Stimulated activated CD8-positive, alpha-beta memory T cell treated with anti-CD3 and anti-CD28 coated beads, Interleukin-7, amount 100 ng/mL, for 24 hours (primary cell): ENCODE measurements at places on chromosomes 6 and 20.

GRCh38 chr6:97630604-97631003 is 347.6 kb upstream of the MMS22L start:
- no peak for DNase-seq

GRCh38 chr6:44674226-44675155 is 287.0 kb downstream of the CDC5L start:
- DNase-seq: no peak

DNA sequence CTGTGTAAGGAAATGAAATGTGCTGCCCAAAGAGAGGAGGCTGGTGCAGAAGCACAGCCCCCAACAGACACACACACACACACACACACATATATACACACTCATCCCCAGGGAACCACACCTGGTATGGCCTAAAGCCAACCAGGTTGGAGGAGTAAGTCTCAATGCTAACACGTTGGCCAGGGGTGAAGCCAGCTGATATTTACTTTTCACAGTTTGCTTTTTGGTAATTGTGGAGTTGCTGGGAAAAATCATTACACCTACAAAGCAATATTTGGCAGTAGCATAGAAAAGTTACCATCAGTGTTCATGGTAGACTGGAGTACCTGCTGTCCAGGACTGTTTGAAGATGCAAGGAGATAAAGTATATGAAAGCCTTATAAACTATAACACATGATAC is 50.3 kb upstream of the NAA20 start:
- no peak for DNase-seq

DNA sequence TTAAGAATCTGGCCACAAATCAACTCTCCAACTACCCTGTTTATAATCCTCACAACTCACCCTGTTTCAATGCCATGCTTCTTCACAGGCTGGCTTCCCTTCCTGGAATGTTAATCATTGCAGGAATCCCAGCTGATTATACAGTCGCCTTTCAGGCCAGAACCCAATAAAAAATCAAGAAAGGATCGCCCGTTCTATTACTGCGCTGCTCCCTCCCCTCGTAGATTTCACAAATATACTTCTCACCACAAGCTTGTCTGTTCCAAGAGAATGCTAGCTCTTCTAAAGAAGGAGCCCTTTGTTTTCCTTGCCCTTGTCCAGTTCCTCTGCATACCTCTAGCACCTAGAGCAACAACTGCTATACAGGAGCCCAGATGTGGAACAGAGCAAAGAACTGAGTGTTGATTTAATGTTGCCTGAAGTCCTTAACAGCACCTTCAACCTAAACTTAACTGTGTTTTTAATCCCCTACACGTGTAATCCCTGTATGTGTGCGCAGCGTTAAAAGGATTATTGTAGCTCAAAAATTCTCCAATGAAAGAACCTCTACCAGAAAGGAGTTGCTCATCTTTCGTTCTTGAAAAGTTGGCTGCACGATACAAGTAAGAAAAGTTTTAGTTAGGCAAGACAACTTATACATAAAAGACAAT is 988 bp downstream of the ECHDC1 start:
- DNase-seq: no peak

- DNase-seq: peak; percentile 21
Observed at GRCh38 chr20:50191065-50191543, 474 bp downstream of the CEBPB start.

GRCh38 chr20:61170496-61171320 is 81.4 kb upstream of the CDH4 start:
- no peak for DNase-seq

DNA sequence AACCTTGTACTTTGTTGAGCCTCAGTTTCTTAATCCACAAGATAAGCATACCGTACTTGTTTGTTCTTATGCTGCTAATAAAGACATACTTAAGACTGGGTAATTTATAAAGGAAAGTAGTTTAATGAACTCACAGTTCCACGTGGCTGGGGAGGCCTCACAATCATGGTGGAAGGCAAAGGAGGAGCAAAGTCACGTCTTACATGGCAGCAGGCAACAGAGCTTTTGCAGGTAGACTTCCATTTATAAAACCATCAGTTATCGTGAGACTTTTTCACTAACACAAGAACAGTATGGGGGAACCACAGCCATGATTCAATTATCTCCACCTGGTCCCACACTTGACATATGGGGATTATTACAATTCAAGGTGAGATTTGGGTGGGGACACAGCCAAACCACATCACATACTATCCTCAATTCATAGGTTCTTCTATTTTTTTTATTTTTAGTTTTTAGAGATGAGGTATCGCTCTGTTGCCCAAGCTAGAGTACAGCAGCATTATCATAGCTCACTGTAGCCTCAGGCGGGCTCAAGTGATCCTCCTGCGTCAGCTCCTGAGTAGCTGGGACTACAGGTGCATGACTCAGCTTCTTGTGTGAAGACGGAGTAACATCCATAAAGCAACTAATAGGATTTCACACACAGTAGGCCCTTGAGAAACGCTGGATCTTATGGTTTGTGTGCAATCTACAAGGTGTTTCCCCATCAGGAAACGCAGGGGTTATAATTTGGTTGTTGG is 76.7 kb upstream of the IYD start:
- no peak for DNase-seq

DNA sequence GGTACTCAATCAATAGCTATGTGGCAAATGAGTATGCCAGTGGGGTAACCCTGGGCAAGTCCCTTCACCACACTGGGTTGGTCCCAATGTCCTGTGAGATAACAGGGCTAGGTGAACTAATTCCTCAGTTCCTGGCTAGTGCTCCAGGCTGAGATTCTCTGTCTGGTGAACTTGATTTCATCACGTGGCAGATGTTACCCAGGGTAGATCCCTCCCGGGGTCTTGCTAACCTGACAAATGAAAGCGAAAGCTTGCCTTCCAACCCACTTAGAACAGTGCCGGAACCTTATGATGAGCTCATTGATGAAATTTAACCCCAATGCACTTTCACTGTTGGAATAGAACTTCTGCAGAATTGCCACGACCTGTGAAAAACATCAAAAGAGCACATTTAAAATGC is 6.6 kb upstream of the ANKRD60 start:
- DNase-seq: no peak

GRCh38 chr6:16982807-16983206 is 119.0 kb upstream of the STMND1 start:
- DNase-seq: no peak

DNA sequence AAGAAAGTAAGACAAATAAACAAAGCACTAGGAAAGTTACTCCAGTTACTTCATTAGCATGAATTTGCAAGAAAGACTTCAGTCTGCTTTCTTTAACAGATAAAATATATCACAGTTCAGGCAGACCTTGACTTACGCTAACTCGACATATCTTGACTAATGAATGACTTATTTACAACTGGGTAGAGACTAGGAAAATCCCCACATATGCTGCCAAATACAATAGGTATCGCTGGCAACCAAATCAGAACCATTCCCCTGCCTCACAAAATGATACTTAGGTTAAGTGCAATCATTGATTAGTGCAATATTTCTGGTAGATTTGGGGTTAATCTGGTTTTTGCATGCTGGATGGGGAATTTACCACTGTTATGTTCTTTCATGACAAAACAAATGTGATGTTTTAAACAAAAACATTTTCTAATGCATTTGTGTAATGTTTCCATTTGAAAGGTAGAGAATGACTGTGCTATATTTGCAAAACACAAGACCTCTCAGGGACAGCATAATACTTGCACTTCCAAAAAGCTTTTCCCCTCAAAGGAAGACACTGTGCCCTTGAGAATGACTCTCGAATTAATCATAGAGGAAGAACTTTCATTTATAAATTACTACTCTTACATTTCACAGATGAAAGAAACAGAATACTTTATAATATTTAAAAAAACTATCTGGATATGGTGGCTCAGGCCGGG is 101.6 kb downstream of the PRKN start:
- no peak for DNase-seq

DNA sequence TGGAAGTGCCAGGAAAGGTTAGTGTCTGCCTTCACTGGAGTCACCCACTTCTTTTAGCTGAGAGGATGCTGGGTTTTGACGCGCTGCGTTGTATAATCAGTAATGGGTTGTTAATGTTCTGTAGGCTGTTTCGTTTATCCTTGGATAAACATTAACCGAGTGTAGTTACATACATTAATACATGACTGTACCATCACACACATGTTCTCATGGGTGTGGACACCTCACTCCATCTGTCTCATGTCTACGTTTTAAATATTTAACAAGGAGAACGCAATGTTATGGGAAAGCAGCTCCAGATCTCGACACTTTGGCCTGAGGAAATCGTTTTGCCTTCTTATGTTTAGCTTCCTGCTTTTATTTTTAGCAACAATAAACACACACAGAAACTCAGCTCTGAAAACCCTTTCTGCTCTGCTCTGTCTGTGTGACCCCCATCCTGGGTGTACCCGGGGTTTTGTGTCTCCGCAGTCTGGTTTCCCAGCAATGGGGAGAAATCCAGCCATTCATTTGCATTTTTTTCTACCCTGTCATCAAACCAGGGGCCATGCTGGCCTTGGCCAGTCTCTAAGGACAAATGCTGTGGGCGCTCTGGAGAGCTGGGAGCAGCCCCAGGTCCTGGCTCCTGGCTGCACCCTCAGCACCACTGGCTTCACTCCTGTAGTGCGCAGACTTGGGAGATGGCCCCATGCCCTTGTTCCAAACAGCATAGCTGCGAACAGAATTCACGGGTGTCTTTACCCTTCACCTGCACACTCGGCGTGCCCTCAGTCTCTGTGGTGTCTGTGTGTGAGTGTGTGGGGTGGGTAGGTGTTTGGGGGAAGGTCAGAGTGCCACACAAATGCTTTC is 110.8 kb downstream of the ERMARD start:
- no peak for DNase-seq

- peak; percentile 54 for DNase-seq
Observed at GRCh38 chr20:40689943-40690835, 1.2 kb upstream of the MAFB start.

DNA sequence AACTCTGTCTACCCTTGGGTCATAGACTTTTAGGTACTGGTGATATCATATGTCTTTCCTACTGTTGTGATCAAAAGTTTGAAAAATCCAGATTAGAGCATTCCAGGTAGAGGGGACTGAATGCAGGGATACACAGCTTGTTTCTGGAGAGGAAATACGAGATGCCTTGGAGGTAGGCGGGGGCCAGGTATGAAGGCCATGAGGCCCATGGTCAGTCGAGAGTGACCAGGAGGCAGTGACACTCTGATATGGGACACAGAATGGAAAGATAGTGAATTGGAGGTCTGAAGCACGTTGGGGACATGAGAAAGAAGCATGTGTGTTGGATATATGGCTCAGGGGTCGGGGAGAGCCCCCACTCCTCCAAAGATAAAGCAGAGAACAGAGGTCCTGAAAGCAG is 16.1 kb upstream of the SRSF3 start:
- DNase-seq: no peak

DNA sequence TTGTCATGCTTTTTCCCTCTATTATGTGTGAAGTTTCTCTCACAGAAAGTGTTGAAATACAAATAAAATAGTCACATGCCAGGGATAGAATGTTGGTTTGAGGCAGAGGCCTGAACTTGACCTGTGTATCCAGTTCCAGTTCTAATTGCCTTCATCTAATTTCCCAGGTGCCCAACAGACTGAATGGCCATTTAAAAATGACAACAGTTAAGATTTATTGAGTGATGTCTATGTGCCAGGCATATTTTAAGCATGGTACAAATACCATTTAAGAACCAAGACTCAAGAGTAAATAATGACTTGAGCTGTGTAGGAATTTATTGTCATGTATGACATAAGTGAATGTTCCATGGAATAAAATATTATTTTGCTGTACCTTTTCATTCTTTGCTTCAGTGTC is 87.6 kb upstream of the EMILIN3 start:
- no peak for DNase-seq

- no peak for DNase-seq
Observed at GRCh38 chr20:49700411-49701185, 13.1 kb downstream of the B4GALT5 start.

- DNase-seq: no peak
Observed at GRCh38 chr20:37144856-37145404, 34.2 kb upstream of the RPN2 start.

DNA sequence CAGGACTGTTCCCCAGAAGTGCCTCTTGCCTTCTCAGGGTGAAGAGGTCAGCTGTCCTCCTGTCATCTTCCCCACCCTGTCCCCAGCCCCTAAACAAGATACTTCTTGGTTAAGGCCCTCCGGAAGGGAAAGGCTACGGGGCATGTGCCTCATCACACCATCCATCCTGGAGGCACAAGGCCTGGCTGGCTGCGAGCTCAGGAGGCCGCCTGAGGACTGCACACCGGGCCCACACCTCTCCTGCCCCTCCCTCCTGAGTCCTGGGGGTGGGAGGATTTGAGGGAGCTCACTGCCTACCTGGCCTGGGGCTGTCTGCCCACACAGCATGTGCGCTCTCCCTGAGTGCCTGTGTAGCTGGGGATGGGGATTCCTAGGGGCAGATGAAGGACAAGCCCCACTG is 9.8 kb downstream of the PI16 start:
- DNase-seq: no peak

GRCh38 chr20:17875106-17875980 is 93.3 kb downstream of the SNX5 start:
- DNase-seq: no peak

- DNase-seq: no peak
Observed at GRCh38 chr20:31949877-31950646, 1.8 kb downstream of the PDRG1 start.

DNA sequence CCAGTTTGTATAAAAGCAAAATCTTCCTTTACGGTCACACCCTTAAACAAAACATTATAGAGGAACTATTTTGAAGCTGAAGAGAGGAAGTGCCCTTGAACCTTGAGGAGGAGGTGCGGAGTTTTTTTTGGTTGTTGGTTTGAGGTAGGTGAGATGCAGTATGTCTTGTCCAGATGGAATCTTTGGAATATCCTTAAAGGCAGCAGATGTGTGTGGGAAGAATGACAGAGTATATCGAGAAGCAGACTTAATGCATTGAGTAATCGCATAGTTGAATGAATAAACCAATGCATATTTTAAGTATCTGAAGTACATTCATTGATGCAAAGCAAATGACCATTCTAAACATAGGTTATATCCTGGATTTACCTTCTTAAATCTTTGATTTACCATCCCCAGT is 49.9 kb downstream of the AIG1 start:
- no peak for DNase-seq

DNA sequence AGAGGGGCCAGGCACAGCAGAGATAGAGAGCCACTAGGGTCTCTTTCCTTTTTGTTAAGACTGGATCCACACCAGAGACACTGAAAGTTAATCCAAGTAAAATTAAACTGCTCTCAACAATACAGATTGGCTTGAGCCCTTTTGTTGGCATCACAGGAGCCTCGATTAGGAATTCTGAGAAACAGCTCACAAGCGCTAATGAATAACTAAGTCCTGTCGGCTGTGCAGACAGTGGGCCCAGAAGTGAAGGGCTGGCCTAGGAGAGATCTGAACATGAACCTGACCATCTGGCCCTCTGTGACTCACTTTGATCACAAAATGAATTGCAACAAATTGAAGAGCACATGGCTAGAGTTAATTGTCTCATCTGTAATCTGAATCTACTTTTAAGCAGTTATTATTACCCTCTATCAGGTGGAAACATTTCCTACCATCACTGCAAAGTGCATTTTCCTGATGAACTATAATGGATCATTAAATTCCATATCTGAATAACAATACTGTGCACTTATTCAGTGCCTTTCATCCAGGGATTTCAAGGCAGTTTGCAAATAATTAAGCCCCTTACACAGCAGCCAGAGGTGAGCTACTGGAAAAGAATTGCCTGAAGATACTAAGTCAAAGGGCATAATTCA is 3.2 kb downstream of the BACH2 start:
- DNase-seq: no peak
